ENCODE measurements at places on chromosomes 6 and 20.

DNA sequence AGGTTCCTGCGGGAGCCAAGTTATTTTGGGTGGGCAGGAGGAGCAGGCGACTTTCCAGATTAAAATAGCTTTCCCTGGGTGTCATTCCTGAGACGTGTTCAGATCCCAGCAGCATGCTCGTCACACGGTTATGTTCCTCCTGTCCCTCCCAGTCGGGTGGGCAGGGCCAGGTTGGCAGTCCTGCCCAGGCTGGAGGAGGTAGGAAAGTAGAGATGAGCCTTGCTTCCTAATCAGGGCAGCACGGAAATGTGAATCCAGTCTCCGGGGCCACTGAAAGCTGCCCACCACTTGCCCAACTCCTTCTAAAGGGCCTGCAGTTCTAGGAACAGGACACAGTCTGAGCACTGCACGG lies 137.0 kb downstream of the MRPL14 start:
- no peak for DNase-seq

GRCh38 chr6:42338744-42339222 lies 112.9 kb downstream of the TRERF1 start:
- no peak for DNase-seq

DNA sequence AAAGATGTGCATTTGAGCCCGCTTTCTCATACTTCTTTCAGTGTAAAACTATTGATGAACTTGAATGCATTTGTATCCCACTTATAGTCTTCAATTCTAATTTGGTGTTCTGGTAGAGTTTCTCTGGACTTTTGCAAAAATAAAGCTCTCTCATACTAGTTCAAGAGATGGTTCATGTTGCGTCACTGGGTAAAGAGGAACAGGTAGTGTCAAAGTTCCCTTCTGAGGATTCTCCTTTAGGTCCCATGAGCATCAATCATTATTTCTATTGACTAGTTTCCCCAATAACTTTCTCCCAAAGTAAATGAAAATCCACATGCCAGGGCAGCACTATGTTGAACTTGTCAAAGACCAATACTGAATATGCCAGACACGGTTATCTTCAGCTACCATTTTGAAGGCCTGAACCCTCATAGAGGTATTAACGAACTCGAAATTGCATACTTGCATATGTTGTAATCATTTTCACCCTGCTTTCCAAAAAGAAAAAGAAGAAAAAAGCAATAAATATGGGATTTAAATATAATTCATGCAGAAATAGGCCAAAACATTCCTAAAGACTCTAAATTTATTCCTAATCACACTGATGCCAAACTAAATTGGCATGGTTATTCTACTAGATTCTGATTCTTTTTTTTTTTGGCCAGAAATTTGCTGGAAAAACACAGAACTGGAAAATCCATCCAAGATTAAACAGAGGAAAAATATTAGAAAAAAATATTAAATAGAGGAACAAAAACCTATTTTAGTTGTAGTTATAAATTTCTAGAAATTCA lies 84.5 kb downstream of the SGK1 start:
- no peak for DNase-seq

GRCh38 chr6:75436869-75437268 lies 56.7 kb downstream of the FILIP1 start:
- no peak for DNase-seq

GRCh38 chr6:51094271-51094670 lies 275.6 kb downstream of the TFAP2B start:
- no peak for DNase-seq

GRCh38 chr6:73800997-73801396 lies 105.0 kb downstream of the CD109 start:
- no peak for DNase-seq

- DNase-seq = no peak
Measured at GRCh38 chr20:31927627-31928159, 24.2 kb downstream of the PDRG1 start.

DNA sequence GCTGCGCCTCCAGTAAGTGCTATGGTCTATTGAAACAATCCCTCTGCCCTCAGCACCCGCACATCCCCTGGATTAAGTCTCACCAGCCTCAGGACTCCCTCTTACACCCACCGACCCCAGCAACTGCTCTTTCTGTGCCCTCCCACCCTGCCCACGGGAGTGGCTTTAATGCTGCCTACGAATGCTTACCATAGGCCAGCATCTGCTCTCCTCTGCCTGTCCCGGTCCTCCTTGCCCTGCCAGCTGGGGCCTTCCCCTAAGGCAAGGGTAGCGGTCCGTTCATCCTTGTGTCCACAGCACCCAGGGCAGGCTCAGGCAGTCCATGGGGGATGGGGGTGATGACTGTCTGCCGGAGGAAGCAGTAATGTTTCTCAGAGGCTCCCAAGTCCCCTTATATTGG lies 4.1 kb downstream of the EBF4 start:
- DNase-seq = no peak

- DNase-seq = no peak
Measured at GRCh38 chr6:110881546-110882273, 7.1 kb downstream of the AMD1 start.

DNA sequence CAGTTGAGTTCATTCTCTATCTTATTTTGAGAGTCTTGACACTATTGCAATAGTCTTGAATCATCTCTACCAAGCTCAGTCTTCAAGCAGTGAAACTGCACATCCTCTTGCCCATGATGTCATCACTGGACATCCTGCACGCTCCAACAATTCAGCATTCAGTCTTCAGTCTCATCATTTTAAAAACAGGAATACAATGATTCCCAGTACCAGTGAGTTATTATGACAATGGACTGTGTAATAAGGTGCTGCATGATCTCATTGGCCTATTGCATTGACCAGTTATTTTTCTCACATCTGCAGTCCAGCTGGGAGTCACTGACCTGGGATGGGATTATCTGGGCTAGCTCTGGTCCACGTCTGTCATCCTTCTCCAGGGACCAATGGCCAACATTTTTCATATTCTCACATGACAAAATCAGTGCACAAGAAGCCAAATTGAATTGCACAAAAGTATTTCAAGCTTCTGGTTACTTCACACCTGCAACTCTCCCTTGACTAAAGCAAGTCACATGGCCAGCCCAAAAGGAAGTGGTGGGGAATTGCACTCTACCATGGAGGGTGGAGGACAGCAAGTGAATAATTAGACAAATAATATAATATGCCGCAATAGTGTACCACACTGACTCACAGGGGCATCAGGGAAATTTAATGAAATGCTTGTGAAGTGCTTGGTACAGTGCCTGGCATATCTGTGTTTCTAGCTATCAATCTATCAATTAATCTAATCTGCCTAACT lies 6.4 kb upstream of the CST2 start:
- DNase-seq = no peak

GRCh38 chr6:107418118-107418517 lies 41.2 kb downstream of the PDSS2 start:
- no peak for DNase-seq

GRCh38 chr6:39294133-39294532 lies 20.1 kb downstream of the KCNK17 start:
- no peak for DNase-seq

- DNase-seq = no peak
Measured at GRCh38 chr6:32830017-32830416, 8.5 kb downstream of the TAP2 start.

GRCh38 chr20:11338496-11339306 lies 579.0 kb upstream of the BTBD3 start:
- no peak for DNase-seq

DNA sequence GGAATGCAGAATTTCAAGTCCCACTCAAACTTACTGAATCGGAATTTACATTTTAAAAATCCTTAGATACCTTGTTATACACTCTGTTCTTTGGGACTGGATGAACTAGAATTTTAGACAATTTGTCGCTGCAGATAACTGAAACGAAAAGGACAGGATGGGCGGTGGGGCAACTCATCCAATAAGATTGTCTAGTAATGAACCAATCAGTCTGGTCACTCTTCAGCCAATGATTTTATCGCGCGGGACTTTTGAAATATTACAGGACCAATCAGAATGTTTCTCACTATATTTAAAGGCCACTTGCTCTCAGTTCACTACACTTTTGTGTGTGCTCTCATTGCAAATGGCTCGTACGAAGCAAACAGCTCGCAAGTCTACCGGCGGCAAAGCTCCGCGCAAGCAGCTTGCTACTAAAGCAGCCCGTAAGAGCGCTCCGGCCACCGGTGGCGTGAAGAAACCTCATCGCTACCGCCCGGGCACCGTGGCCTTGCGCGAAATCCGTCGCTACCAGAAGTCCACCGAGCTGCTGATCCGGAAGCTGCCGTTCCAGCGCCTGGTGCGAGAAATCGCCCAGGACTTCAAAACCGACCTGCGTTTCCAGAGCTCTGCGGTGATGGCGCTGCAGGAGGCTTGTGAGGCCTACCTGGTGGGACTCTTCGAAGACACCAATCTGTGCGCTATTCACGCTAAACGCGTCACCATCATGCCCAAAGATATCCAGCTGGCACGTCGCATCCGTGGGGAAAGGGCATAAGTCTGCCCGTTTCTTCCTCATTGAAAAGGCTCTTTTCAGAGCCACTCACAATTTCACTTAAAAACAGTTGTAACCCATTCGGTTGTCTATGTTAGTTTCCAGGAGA lies 41.9 kb upstream of the HFE start:
- peak; percentile 89 for DNase-seq

DNA sequence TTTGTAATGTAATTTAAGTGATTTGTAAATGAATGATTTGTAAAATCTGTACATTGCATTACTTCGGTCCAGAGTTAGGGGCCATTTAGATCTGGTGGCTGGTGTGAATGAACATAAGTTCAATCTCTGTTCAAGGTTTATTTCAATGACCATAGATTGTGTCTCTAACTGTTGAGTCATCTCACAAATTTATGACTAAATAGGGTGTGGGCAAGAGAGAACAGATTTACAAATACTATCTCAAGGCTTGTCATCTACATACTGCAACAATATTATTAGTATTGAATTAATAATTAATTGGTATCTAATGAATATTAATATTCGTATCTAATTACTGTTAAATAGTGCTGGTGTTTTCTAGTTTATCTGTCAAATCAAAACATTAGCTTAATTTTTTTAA lies 115.3 kb upstream of the EDN1 start:
- DNase-seq = no peak

DNA sequence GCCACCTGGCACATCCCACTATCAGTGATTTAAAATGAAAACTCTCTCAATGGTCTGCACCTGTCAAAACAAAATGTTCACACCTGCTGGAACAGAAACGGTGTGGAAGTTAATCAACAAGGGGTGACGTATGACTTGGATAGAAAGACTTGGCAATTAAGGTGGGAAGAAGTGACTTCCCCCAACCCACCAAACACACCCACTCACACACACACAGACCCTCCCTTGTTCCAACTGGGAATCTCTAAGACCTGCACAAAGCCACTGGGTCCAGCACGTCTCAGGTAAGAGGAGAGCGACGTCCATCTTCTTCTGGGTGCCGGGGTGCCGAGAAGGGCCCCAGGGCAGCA lies 25.1 kb upstream of the TCFL5 start:
- no peak for DNase-seq

DNA sequence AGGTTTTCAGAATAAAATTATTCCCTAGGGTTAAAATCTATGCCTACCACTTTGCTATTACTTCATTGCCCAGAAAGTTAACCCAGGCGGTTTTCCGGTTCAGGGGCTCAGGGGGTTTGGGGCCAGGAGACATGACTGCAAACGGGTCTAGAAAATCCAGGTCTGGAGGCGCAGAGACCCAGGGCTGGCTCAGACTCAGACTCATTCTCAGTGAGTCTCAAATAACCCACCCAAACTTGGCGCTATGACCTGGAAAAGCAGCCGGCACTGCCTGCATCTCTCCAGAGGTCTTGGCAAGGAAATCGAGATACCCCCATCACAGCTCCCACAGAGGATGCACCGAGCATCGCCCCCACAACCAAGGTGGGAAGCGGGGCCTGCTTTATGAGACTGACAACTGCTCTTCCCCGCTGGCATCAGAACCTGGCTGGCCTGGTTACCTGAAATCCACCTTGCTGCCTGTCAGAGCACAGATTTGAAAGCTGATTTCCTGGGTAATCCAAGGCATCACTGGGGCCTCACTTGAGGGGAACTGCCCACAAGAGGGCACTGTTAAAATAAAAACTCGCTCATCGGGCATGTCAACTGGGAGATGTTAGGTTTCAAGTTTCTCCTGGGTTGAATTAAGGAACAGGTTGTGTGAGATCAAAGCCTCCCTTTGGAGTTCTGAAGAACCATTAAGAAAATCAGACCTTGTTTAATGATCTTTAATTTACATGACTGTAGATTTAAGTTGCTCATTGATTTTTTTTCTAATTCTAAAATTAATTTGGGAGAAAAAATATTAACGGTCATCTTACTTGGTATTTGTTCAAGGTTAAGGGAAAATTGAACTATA lies 55.1 kb downstream of the KIF16B start:
- DNase-seq = no peak

- DNase-seq = no peak
Measured at GRCh38 chr6:28312939-28313338, 23.0 kb downstream of the ZSCAN31 start.

GRCh38 chr6:28648035-28648877 lies 122.6 kb downstream of the GPX5 start:
- DNase-seq = no peak

- DNase-seq = no peak
Measured at GRCh38 chr6:31267651-31268368, 4.1 kb downstream of the HLA-C start.

DNA sequence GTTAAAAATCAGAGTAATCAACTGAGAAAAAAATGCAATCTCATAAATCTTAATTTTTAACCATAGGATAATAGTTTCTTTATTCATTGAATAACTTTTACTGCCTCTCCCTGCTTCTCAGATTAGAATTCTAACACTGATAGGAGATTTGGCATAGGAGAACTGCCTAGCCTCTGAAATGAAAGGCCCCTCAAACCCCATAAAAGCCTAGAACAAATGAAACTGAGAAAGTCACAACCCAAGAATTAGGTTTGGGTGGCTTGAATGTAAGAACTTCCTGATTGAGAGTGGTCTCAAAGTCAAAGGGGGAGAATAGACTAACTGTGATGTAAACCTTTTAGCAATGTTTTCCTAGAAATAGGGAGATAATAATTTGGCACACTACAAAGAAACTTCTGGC lies 52.2 kb downstream of the SAMD5 start:
- DNase-seq = no peak

DNA sequence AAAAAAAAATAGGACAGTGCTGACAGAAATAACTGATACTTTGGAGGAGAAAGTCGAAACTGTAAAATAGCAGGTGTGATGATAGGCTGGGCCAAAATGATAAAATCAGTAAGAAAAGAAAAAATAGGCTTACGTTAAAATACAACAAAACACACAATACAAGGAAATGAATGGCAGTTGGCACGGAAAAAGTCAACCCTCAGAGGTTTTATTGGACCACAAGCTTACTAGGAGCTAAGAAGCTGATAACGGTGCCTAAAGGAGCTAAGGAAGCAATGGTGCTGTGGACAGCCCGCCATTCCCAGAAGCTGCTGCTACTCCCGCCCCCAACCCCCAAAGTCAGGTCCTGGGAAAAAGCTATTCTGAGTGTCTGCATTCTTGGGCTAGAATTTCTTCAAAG lies 55.9 kb upstream of the RNF146 start:
- no peak for DNase-seq

- DNase-seq = no peak
Measured at GRCh38 chr6:63963769-63964315, 328.2 kb downstream of the PHF3 start.
